ENCODE measurements at places on chromosomes 6 and 20.

- no peak for DNase-seq
These were observed 13.3 kb downstream of the RALGAPA2 start for GRCh38 chr20:20699144-20699543.

- DNase-seq, result no peak
These were observed 383.4 kb downstream of the PAX1 start for GRCh38 chr20:22088882-22089281.

DNA sequence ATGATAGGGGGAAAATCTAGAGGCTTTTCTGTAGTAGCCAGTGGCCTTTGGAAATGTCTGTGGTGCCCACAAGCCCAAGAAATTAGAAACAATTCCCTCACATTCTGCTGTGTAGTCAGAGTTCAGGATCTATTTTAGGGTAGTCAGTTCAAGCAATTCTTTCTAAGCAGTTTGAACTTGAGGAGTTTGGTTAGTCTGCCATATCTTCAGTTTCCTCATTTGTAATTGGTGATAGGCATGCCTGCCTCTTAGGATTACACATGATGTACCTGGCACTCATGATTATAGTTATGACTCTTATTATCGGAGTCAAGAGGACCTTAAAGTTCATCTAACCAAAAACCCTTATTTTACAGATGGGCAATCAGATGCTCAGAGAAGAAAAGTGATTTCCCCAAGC lies 21.2 kb upstream of the MEP1A start:
- no peak for DNase-seq

DNA sequence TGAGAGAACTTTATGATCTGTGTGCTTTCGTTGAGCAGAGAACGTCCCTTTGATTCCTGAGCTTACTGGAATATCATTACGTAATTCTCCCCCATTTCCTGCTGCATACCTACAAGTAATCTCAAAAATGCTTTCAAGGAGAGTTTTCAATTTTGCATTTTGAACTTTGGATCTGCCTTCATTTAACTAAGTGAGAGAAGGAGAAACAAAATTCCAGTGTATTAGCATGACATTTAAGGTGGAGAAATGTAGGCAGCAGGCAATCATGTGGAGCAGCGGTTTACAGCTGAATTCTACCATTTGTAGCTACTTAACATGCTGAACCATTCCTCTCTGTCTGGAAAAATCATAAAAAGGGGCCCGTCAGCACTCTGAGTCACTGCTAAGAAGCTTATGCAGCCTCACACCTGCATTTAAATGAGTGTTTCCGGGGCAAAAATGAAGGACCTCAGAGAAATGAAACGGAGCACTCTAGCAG lies 451.5 kb downstream of the PLCB1 start:
- DNase-seq, result no peak

GRCh38 chr6:75926293-75927168 lies 145.9 kb downstream of the IMPG1 start:
- DNase-seq, result no peak

DNA sequence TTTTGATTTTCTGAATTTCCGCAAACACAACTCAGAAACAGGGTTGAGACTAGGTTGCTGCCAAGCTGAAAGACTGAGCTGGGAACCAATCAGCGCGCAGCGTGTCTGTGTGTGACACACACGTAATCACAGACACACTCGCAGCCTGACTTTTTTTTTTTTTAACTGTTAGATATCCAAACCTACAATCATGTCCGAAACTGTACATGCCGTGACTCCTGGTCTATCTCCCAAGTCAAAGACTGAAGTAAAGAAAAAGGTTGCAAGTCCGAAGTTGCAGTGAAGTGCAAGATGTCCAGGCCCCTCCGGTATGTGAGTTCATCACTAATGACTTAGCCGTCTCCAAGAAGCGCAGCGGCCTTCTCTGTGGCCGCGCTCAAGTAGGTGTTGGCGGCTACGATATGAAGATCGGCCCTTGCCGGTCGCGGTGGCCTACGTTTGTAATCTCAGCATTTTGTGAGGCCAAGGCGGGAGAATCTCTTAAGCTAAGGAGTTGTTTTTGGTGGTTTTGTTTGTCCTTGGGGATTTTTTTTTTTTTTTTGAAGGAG lies 108.2 kb downstream of the HFE start:
- peak; percentile 88 for DNase-seq

GRCh38 chr6:73802366-73802765 lies 106.4 kb downstream of the CD109 start:
- DNase-seq, result no peak

GRCh38 chr20:61516346-61517208 lies 264.5 kb downstream of the CDH4 start:
- no peak for DNase-seq

DNA sequence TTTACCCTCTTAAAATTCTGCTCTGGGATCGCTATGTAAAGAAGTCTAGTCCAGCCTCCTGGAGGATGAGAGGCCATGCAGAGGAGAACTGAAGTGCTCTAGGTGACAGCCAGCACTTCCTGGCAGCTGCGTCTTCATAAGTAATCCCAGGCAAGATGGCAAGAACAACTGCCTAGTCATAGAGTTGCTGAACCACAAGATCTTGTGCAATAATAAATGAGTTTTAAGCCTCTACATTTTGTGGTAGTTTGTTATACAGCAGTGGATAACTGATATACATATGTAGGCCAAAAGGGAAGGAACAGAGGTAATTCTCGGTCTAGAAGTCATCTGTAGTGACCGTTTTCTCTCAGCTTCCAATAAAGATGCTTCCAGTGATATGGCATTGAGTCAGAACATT lies 103.8 kb upstream of the FLRT3 start:
- no peak for DNase-seq

DNA sequence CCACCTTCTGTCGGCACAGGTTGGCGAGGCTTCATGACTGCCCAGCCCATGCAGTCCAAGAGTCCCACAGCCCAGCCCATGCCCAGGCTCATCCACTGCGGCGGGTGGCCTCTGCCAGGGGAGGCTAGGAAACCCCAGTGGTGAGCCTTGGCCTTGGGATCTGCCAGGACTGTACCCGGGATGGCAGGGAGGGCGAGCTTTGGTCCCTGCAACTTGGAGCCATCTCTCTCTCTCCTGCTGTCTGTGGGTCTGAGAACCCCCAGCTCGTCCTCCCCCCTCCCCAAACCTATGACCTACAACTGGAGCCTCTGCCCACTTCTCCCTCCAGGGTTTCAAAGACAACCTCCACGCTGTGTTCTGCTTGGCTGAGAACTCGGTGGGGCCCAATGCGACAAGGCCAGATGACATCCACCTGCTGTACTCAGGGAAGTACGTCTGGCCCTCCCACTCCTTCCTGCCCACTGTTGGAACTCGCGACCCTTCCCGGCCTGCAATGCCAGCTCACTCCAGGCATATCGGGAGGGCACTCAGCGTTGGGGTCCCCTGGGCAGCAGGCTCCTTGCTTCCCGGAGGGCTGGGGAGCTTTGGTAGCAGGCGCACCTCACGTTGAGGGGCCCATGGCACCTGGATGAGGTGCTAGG lies 19.7 kb downstream of the NPEPL1 start:
- no peak for DNase-seq

DNA sequence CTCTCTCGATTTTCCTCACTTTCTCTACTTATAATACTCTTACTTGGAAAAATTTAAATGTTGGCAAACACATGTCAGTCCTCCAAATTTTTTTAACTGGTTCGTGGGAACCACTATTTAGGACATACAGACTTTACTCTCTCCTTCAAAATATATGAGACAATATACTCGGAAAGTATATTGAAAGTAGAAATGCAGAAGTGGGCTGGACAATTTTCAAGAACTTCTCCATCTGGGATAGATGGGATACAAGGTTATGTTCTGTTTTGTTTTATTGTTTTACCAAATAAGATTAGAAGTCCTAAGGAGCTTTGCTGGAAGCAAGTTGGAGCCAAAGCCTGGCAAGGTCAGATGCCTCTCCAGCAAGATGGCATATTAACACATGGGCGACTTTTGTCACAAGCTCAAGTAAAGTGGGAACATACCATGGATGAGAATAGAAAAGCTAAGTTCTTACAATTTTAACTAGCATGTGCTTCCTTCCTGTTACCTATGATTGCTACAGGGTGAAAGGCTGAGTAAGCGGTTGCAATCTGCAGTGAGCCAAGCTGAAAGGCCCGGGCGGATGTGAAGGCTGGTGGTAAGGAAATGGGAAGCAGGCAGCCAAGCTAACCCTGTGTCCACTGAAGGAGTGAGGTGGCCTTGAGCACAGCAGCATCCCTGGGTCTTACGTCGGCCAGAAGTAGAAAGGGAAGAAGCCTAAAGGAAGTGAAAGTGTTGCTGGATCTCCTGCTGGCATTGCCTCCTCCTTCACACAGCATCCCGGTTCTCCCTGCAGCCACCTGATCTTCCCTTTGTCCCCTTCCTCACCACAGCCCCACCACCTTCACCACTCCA lies 7.1 kb downstream of the MAP3K5 start:
- no peak for DNase-seq

- no peak for DNase-seq
These were observed 2.5 kb downstream of the SCML4 start for GRCh38 chr6:107821591-107821990.

DNA sequence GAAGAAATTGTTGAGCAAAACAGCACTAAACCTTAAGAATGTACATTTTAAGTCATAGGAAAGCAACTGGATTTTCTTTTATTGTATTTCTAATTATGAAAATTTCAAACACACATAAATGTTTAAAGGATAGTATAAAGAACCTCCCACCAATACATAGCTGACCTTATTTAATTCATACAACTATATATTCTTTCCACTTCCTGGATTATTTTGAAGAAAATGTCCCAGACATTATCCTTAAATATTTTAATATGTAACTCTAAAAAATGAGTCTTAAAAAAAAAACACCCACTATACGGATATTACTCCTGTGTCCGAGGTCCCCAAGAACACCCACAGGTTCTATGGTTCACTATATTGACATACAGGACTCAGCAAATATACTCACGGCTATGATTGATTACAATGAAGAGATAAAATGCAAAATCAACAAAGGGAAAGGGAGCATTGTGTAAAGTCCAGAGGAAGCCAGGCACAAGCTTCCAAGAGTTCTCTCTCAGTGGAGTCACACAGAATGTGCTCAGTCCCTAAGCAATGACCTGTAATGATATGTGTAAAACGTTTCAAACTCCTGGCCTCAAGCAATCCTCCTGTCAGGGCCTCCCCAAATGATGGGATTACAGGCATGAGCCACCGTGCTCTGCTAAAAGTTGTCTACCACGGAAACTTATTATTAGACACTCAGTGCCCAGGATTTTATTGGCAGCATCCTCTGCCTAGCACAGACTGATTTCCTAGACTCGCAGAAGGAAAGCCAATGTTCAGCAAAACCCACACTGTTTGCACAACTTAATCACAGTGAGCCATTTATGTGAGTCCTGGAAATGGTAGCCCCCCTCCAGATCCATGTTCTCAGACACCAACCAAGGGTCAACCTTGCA lies 23.2 kb downstream of the GLYATL3 start:
- DNase-seq, result no peak

- no peak for DNase-seq
These were observed 28.7 kb downstream of the SIRPD start for GRCh38 chr20:1528811-1529210.

- peak; percentile 12 for DNase-seq
These were observed 157.3 kb downstream of the BTBD9 start for GRCh38 chr6:38482466-38482865.

DNA sequence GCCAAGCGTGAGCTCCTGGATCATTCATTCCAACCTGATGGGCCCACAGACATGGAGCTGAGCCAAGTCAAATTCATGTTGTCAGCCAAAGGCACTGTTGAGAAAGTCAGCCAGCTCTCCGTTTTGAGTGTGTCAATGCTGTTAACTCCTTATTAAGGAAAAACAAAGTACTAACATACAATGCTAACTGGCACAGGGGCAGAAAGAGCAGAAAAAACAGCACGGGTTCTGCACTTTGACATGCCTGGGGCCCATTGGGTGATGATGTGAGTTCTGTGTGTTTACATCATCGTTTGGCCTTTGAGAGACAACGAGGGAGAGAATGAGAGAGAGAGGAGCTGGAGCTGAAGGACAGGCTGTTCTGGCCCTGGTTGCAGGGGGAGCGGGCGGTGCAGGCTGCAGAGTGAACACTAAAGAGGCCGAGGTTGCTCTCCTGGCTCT lies 85.9 kb downstream of the SMOC2 start:
- no peak for DNase-seq

GRCh38 chr6:31040801-31041200 lies 30.5 kb downstream of the MUC22 start:
- DNase-seq, result no peak

DNA sequence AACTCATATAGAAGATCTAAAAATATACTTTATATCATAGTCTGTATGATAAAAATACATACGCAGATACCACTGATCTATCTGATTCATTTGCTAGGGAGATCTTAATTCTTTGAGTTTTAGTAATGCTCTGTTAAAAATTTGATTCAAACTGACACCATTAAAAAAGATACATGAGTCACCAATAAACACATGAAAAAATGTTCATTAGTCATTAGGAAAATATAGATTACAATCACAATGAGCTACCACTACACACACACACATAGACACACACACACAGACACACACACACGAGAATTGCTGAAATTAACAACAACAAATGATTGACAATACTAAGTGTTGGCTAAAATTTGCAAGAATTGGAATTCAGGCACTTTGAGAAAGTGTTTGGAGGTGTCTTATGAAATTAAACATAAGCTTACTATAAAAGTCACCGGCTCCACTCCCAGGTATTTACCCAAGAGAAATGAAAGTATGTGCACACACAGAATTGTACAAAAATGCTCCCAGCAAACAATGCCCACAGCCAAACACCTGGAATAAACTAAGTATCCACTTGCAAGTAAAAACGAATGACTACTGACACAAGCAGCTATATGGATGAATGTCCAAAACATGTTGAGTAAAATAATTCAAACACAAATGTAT lies 117.7 kb upstream of the GGTLC1 start:
- no peak for DNase-seq

DNA sequence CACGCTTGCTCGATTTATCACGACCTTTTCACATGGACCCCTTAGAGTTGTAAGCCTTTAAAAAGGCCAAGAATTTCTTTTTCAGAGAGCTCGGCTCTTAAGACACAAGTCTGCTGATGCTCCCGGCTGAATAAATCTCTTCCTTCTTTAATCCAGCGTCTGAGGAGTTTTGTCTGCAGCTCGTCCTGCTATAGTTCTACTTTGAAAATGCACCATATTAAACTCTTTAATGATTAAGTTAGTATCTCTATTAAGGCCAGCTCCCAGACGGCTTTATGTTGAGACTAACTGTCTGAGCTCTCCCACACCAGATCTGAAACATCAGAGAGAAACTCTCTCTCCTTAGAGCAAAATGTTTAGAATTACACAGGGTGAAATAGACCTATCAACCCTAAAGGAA lies 18.0 kb upstream of the GSTA3 start:
- no peak for DNase-seq

Measured in AG04449 (cell line).